ENCODE measurements at places on chromosomes 3 and 15.

GRCh38 chr3:48855681-48856447, 8.2 kb upstream of the PRKAR2A start:
- DNase-seq, result no peak

GRCh38 chr3:30729512-30729911, 123.1 kb downstream of the TGFBR2 start:
- no peak for DNase-seq

- no peak for DNase-seq
Observed at GRCh38 chr3:48464713-48465221, 18.2 kb downstream of the ATRIP start.

GRCh38 chr3:126216416-126216815, 36.0 kb upstream of the ALDH1L1 start:
- no peak for DNase-seq

GRCh38 chr3:141336672-141337522, 31.4 kb upstream of the ZBTB38 start:
- DNase-seq, result no peak

Data from stimulated activated CD4-positive, alpha-beta T cell treated with anti-CD3 and anti-CD28 coated beads, Interleukin-4, amount 100 ng/mL, for 1 hour (primary cell).